ENCODE measurements at places on chromosomes 4 and X. TPM values are rescaled to one million over a fixed set of nuclear protein-coding genes. Genes with fewer than 3 reads are reported as not detected.

Gene HTR2C
- 0.07 TPM for total RNA-seq

GRCh38 chrX:41708486-41708885 is 15.5 kb upstream of the GPR82 start:
- no peak overlapping the region for H3K27ac ChIP-seq
- H3K4me1 ChIP-seq: peaks cover 12% of the 10 kb centered on the region
- no peaks in the 10 kb centered on the region for H3K27me3 ChIP-seq
- peaks cover 4% of the 10 kb centered on the region for H3K36me3 ChIP-seq

GRCh38 chr4:29043411-29043810 is 1676.8 kb upstream of the PCDH7 start:
- H3K36me3 ChIP-seq: peaks cover 2% of the 10 kb centered on the region
- H3K4me1 ChIP-seq: peaks cover 17% of the 10 kb centered on the region
- no peak for DNase-seq
- H3K27ac ChIP-seq: no peak overlapping the region
- no peak overlapping the region for H3K4me3 ChIP-seq

GRCh38 chr4:37981844-37982720 is 21.9 kb downstream of the PTTG2 start:
- H3K27ac ChIP-seq: no peak overlapping the region
- H3K4me1 ChIP-seq: peaks cover 13% of the 10 kb centered on the region
- DNase-seq: no peak

Gene RBMXL3
- total RNA-seq: not detected

DNA sequence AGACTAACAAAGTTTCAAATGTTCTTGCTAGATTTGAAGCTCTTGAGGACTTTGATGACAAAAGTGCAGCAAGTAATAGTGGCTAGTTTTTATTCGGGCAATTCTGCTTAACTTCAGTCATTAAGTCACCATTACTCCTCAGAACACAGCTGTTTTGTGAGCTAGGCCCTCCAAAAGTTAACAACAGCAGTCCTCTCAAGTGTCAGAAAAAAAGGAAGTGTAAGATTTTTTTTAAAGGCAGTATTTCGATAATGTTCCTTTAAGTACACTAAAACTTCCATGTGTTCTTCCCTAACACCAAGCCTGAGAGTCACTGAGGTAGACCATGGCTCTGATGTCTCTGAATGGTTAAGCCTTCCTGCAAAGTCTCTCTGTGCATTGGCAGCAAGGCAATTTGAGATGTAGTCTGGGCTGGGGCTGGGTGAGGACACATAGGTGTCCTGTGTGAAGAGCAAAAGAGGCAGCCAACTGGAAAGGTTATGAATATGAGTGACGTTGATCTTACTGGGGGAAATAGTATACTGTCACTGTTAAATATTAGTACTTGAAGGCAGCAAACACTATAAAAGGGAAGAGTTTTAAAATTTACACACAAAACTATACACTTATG is 174.0 kb upstream of the MAP3K15 start:
- H3K4me3 ChIP-seq: no peak overlapping the region
- H3K36me3 ChIP-seq: no peaks in the 10 kb centered on the region
- no peaks in the 10 kb centered on the region for H3K27me3 ChIP-seq

Gene GLOD5
- total RNA-seq: not detected

- no peak overlapping the region for H3K27ac ChIP-seq
- DNase-seq: no peak
- peaks cover 3% of the 10 kb centered on the region for H3K36me3 ChIP-seq
- H3K4me3 ChIP-seq: no peak overlapping the region
- peaks cover 23% of the 10 kb centered on the region for H3K4me1 ChIP-seq
These were observed 22.7 kb downstream of the ZFP42 start for GRCh38 chr4:188018262-188018661.

Gene NAT8L
- total RNA-seq: 18.8 TPM

DNA sequence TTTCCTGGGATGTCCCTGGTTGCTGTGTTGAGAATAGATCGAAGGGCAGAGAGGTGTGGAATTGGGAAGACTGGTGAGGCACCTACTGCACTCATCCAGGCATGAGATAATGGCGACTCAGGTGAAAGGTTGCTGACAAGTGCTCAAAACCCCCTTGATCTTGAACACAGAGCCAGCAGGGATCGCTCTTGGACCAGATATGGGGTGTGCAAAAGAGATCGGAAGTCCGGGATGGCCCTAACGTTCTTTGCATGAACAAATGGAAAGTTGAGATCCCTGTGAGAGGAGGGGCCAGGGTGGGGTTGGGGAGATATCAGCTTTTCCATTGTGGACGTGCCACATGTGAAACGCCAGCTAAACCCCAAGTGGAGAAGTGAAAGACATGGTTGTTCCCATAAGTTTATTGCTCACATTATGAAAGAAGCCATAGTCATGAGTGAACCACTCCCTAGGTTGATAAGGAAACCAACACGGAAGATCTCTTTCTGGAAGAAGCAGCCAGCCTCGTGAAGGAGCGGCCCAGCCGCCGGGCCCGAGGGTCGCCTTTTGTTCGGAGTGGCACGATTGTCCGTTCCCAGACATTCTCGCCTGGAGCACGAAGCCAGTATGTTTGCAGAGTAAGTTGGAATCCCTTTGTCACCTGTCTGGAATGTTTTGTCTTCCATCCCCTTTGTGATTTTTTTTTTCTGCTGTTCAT is 22.6 kb upstream of the CLCN4 start:
- no peak overlapping the region for H3K27ac ChIP-seq
- peaks cover 8% of the 10 kb centered on the region for H3K4me1 ChIP-seq
- peaks cover 38% of the 10 kb centered on the region for H3K36me3 ChIP-seq
- no peaks in the 10 kb centered on the region for H3K27me3 ChIP-seq
- no peak for DNase-seq

Gene FAM184B
- total RNA-seq: 0.16 TPM

Gene SPRY1
- total RNA-seq: 134 TPM

Gene EDA2R
- total RNA-seq: 3.6 TPM

Gene SMIM10
- total RNA-seq: 2.6 TPM

Gene ENAM
- not detected for total RNA-seq

- H3K4me1 ChIP-seq: no peaks in the 10 kb centered on the region
- H3K36me3 ChIP-seq: peaks cover 6% of the 10 kb centered on the region
- H3K4me3 ChIP-seq: no peak overlapping the region
- no peaks in the 10 kb centered on the region for H3K27me3 ChIP-seq
- no peak overlapping the region for H3K27ac ChIP-seq
- DNase-seq: no peak
These were observed 834.7 kb downstream of the RAPGEF2 start for GRCh38 chr4:159937595-159937994.

- no peaks in the 10 kb centered on the region for H3K36me3 ChIP-seq
- H3K27me3 ChIP-seq: no peaks in the 10 kb centered on the region
- H3K27ac ChIP-seq: no peak overlapping the region
- no peak for DNase-seq
These were observed 163.4 kb downstream of the BANK1 start for GRCh38 chr4:101953949-101954348.

DNA sequence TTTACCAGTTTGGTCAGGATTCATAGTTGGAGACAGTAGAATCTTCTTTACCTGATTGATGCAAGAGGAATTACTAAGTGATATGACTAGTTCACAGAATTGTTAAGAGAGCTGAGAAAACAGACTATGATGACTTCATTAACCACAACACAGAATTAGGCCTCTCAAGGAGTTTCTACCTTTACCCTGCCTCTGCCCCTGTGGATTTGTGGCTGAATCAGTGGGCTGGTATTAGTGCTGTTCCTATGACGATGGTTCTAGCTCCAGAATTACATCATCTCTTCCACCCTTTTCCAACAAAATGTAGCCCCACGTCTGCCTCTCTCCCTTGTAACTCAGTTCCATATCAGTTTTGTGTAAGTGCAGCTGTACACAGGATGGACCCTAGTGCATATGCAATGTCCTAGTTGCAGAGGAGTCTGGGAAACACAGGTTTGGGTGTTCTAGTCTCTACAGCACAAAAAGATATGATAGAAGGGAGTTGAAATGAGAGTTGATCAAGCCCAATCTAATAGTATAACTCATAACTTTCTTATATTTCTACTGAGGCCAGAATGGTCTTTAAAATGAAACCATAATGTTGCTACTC is 99.3 kb downstream of the ANXA5 start:
- H3K27ac ChIP-seq: no peak overlapping the region
- no peaks in the 10 kb centered on the region for H3K27me3 ChIP-seq
- H3K4me3 ChIP-seq: no peak overlapping the region
- no peak for DNase-seq
- H3K4me1 ChIP-seq: peaks cover 17% of the 10 kb centered on the region

Gene UNC5C
- total RNA-seq: 6.5 TPM

GRCh38 chr4:67052814-67053675 is 492.3 kb downstream of the CENPC start:
- H3K36me3 ChIP-seq: no peaks in the 10 kb centered on the region
- H3K4me3 ChIP-seq: no peak overlapping the region
- no peaks in the 10 kb centered on the region for H3K4me1 ChIP-seq
- no peak overlapping the region for H3K27ac ChIP-seq
- no peak for DNase-seq

- no peaks in the 10 kb centered on the region for H3K36me3 ChIP-seq
- peaks cover 20% of the 10 kb centered on the region for H3K4me1 ChIP-seq
- no peaks in the 10 kb centered on the region for H3K27me3 ChIP-seq
These were observed 3.4 kb upstream of the GK start for GRCh38 chrX:30649859-30650258.

DNA sequence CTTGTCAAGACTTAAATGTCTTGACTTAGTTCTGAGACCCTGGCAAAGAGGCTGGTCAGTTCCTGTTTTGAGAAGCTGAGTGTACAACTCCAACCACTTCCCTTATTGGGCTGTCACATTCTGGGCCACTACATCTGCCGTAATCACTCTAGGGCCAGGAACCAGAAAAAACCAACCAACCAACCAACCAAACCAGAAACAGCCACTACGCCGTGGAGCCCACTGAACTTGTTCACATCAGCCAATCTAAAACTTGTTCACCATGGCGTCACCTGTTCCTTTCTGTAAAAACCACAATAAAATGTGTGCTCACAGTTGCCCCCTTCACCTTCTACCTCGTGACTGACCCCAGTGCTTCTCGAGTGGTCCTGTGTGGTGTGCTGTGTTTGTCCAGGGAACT is 107.3 kb downstream of the JADE1 start:
- no peak overlapping the region for H3K27ac ChIP-seq
- peaks cover 27% of the 10 kb centered on the region for H3K36me3 ChIP-seq
- peaks cover 10% of the 10 kb centered on the region for H3K4me1 ChIP-seq
- DNase-seq: no peak
- H3K27me3 ChIP-seq: no peaks in the 10 kb centered on the region

DNA sequence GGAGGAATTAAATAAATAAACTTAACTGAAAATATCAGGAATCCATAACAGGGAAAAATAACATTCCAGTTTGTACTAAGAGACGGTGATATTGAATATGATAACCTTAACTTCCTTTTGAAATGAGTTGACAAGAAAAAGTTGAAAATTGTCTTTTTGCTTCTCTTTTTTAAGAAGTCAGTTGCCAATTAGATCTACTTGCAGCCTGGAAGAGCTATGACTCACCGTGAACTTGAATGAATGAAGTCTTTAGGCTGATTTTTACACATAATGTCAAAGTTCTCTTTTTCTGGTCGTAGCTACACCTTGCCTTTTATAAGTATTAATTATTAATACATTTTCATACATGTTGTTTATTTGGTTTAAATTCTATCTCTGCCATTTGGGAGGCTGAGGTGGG is 94.4 kb upstream of the HPGD start:
- H3K27me3 ChIP-seq: peaks cover 13% of the 10 kb centered on the region
- DNase-seq: no peak
- no peak overlapping the region for H3K4me3 ChIP-seq
- H3K27ac ChIP-seq: no peak overlapping the region
- H3K36me3 ChIP-seq: no peaks in the 10 kb centered on the region

- no peak for DNase-seq
- no peak overlapping the region for H3K27ac ChIP-seq
- H3K27me3 ChIP-seq: no peaks in the 10 kb centered on the region
- H3K4me3 ChIP-seq: no peak overlapping the region
- no peaks in the 10 kb centered on the region for H3K4me1 ChIP-seq
- peaks cover 2% of the 10 kb centered on the region for H3K36me3 ChIP-seq
These were observed 707.5 kb upstream of the ACTRT1 start for GRCh38 chrX:128759745-128760144.

Gene MAGEB1
- not detected for total RNA-seq

Gene IL15
- total RNA-seq: not detected

DNA sequence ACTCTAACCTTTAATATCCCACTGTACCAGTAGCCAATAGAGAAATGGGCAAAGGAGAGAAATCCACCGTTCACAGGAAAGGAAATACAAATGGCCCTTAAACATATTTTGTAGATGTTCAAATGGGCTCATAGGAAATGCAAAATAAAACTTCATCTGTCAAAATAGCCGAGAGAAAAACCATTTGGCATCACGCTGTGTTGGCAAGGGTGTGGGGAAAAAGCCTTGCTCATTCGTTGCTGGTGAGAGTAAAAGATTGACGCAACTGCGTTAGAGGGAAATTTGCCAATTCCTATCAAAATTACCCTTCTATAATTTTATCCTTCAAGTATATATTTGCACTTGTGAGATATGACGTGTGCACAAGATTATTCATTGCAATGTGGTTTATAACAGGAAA is 131.9 kb downstream of the EIF4E start:
- H3K27ac ChIP-seq: no peak overlapping the region
- no peaks in the 10 kb centered on the region for H3K4me1 ChIP-seq
- no peak overlapping the region for H3K4me3 ChIP-seq
- H3K36me3 ChIP-seq: no peaks in the 10 kb centered on the region
- DNase-seq: no peak
- H3K27me3 ChIP-seq: no peaks in the 10 kb centered on the region

- no peaks in the 10 kb centered on the region for H3K36me3 ChIP-seq
- DNase-seq: no peak
- H3K4me1 ChIP-seq: peaks cover 46% of the 10 kb centered on the region
These were observed 4.8 kb downstream of the ADD1 start for GRCh38 chr4:2848449-2848848.

Gene WFS1
- 25.1 TPM for total RNA-seq

Gene JADE3
- 18.8 TPM for total RNA-seq

All from neural crest cell (in vitro differentiated cells).